ENCODE measurements at places on chromosomes 7 and 10. TPM values are rescaled to one million over a fixed set of nuclear protein-coding genes. Genes with fewer than 3 reads are reported as not detected.
A peak's percentile ranks its signal among the peaks of the same experiment; 100 is the strongest.

DNA sequence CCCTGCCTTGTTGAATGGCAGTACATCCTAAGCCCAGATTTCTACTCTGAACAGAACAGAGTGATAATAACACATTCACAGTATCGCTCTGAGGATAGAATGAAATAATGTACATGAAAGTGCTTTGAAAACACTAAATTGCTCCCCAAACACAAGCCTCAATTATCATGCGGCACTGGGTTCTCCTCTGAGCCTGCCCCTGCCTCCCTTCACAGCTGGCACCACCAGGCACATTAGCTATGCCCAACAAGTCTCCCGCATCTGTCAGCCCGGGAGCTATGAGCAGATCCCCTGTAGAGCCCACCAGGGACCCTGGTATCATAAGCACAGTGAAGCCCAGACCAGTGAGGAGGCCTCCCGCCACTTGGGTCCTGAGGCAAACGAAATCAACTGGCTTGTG, 405.5 kb downstream of the GRID1 start:
- DNase-seq, result no peak

DNA sequence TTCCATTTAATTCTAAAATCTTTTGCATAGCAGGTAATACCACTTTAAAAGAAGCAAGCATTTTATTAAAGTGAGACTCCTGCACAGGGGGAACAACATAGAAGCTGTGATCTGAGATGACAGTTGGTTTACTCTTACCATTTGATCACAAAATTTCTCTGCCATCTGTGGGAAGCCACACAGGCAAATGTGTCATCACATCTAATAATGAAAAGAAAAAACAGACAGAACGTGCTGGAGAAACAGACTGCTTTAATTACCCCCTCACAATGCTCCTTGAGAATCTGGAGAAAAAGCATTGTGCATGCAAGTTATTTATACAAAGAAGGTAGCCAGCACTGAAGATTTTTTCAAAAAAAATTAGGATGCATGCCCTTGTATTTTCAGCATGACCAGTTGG, 165.2 kb upstream of the PTER start:
- DNase-seq, result no peak

PLA2G12B gene
- total RNA-seq, result not detected

GRCh38 chr10:16811765-16812164, 5.5 kb downstream of the RSU1 start:
- DNase-seq, result no peak

- no peak for DNase-seq
These were observed 599.0 kb downstream of the TNS3 start for GRCh38 chr7:46982928-46983327.

GRCh38 chr7:108246227-108246837, 116.2 kb upstream of the LAMB4 start:
- peak; percentile 18 for DNase-seq

SFRP5 gene
- total RNA-seq, result 0.74 TPM

DNA sequence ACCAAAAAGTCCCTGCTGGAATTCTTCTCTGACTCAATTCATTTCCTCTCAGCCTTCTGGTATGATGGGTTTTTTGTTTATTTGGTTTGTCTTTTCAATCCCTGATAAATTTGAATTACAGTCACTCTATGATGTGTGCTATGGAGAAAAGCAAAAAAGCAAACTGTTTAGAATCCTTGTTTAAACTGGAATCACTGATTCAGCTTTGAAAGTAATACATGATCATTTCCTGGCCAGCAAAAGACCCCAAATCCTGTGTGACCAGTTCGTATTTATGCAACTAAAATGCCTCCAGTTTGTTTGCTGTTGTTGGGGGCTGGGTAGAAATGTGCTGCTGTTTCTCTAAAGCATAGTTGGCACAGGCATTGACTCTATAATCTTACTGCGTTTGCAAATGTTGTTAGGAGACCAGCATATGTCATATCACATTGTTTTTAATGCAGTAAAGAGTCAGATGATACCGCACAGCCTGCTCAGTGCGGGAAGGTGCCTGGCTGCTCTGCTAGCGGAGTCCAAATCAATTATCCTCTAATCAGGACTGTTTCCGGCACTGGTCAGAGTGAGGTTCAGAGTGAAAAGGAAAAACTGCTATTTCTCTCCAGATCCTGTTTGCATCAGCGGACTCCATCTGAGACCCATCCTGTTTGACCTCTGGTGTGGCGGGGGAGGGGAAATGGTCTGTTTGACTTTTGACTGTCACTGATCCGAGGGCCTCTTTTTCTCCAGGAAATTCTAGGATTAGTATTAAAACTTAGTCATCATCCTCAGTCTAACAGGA, 40.6 kb upstream of the ADD3 start:
- DNase-seq, result no peak

PON1 gene
- not detected for total RNA-seq

DNA sequence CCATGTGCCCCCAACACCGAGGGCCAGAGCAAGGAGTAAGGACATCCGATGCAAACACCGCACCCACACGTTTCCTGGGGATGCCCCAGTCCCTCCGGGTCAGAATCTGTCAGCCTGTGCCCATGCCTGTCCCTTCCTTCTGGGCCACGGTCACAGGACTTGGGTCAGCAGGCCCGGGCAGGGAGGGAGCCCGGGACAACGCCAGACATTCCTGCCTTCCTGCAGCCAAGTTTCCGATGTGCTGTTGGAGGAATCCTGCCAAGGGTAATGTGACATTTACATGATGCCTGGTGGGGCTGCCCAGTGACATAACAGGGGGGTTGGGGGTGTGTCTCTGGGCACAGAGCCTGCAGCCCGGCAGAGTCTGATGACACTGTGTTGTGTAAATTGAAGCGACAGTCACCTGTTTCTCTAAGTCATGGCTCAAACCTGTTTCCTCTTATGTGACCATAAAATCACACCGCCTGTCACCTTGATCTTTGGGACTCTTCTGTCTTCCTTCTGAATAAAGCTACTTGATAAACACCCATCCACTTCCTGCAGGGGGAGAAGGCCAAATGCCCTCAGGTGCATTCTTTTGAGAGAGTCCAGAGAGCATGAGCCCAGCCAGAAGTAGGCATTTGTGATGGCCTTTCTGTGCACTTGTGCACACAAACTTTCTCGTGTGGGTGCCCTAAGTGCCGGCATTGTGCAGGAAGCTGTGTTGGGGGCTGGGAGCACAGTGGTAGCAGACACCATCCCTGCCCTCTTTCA, 175.3 kb upstream of the RHEB start:
- peak; percentile 16 for DNase-seq

DNA sequence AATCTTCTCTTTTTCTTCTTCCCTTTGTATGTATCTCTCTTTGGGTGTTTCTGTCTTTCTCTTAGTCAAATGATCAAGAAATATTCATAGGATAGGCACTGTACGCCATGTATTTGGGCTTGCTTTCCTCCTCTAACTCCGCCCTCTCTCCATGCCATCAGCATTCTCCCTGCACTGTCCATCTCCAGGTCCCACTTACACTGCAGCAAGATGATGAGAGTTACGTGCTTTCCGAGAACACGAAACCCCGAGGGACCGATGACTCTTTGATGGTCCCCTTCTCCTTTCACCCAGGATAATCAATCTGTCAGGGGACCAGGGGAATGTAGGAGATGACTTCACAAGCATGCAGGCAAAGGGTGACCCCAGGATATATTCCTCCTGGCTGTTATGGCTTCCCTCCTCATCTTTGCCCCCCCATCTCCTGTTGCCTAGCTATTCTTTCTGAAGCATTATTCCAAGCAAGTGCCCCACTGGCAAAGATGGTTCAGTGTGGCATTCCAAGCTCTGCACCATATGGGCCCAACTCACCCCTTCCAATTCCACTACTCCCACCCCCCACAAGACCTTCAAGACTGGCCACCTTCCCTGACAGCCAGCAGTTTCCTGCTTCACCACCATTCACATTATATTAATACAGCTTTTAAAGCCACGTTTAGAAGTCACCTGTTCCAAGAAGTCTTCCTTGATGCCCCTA, 40.0 kb downstream of the HIF1AN start:
- no peak for DNase-seq

DNA sequence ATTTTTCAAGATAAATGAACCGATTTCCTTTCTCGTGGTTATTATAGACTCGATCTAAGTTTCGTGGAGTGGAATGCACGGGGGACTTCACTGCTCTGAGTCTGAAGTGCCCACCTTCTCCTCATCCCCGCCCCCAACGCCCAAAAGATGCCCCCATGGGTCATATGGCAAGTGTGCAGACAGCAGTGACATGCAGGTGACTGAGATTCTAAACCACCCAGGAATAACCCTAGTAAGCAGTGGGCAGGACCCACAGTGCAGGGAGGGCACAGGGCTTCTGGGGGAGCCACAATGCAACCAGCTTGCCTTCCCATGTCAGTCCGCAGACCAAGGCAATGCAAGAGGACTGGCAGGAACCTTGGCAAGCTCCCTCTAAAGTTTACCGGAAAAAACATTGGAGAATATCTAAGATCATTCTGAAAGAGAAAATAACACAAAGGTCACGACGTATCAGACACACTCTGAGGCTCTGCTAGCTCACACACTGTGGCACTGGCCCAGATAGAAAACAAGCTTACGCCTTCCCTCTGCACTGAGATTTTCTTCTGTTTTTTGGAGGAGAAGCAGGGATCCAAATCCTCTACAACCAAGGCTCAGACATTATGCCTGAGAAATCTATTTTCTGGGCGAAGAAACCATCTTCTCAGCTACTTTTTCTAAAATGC, 239.6 kb downstream of the MAD1L1 start:
- DNase-seq, result no peak

GRCh38 chr10:78254013-78254412, 220.3 kb downstream of the RPS24 start:
- DNase-seq, result no peak

DNA sequence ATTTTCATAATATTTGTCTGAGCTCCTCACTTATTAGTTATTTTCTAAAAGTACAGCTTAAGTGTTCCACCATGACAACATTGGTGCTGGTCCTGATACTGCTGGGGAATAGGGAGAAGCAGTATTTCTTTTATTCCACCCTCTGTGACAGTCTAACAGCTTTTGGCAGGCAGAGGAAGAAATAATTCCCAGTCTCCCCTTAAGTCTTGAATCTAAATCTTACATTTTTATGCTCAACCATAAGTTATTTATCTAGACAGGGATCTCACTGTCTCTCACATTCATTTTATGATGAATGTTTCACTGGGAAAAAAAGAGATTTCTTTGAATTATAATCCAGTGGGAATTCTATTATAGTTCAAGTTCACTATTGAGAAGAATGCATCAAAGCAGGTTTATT, 71.5 kb downstream of the MAGI2 start:
- no peak for DNase-seq

AFAP1L2 gene
- 6.3 TPM for total RNA-seq

DNA sequence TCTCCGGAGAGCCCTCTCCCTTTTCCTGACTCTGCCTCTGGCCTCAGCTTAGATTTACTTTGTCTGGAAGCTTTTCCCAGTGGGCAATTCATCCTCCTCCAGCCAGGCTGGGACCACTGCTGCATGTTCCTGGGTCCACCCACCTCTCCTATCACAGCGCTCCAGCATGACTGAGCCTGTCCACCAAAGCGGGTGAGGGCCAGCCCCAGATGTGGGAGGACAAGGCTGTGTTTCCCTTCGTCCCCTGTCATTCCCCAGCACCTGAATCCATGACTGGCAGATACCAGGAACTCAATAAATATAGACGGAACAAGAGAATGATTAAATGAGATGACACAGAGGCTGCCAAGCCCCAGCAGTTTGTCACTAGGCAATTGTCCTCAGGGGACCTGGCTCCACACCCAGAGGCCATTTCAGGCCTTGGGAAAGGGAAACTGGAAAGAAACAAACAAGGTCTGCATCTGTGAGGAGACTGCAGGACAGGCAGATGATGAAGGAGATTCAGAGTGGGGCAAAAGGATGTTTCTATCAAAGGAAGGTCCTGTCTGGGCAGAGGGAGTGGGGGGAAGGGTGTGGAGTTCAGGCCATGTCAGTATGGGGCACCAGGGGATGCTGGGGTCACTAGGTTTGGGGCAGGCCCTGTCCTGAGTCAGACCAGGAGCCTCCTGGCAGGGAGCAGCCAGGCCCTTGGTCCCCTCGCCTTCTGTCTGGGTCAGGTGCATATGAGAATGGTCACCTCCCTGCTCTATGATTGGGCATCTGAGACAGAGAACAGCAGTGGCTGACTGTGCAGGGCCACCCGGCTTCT, 576.4 kb downstream of the GRID1 start:
- no peak for DNase-seq

C10orf62 gene
- total RNA-seq, result not detected

- peak; percentile 68 for DNase-seq
These were observed 527 bp downstream of the AKR1B1 start for GRCh38 chr7:134458341-134458805.

AGAP3 gene
- total RNA-seq, result 22.0 TPM

GRCh38 chr7:37341033-37341630, 107.5 kb downstream of the ELMO1 start:
- no peak for DNase-seq

CPEB3 gene
- 2.2 TPM for total RNA-seq

TDRD1 gene
- 0.05 TPM for total RNA-seq

- no peak for DNase-seq
These were observed 89.8 kb downstream of the ARL4A start for GRCh38 chr7:12777257-12777656.

GRCh38 chr10:69497611-69498390, 46.5 kb downstream of the TSPAN15 start:
- DNase-seq, result no peak

DNA sequence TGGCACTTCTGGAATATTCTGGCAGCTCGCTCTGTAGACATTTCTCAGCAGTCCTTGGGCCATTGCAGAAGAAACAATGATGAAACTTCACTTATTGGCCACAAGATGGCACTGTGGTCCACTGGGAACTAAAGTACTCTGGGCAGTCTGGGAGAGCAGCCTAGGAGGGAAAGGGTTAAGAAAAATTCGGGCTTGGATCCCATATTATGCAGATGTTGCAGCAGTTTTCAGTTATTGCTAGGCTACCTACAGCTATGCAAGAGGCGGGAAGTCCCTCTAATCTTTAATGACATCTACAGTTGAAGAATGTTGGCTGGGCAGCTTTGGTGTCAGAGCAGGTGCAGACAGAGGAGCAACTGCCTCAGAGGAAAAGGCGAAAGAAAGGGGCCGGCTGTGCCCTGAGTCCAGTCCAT, 201.7 kb upstream of the PRSS58 start:
- peak; percentile 51 for DNase-seq

GRCh38 chr10:59830601-59831259, 75.6 kb downstream of the CCDC6 start:
- peak; percentile 41 for DNase-seq

DNA sequence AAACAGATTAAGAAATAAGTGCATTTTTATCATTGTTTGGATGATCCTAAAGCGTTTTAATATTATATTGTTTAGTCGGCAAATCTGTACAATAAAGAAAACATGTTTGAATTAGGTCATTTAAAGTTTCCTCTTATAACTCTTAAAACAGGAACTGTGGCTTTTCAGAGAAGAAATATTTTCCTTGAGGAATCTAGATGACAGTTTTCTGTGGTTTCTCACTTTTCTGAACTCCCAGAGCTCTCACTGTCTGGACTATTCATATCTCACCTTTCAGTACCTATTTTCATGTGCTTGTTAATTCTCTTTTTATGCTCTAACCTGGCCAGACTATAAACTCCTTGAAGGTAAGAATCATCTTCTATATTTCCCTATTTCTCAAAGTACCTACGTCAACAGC, 135.1 kb downstream of the CHN2 start:
- no peak for DNase-seq

- no peak for DNase-seq
These were observed 41.4 kb upstream of the SMARCD3 start for GRCh38 chr7:151289891-151290290.

ZEB1 gene
- total RNA-seq, result 28.4 TPM

CLDN4 gene
- 0.72 TPM for total RNA-seq
